ENCODE measurements at places on chromosomes 1 and 21. TPM values are rescaled to one million over a fixed set of nuclear protein-coding genes. Genes with fewer than 3 reads are reported as not detected.

DNA sequence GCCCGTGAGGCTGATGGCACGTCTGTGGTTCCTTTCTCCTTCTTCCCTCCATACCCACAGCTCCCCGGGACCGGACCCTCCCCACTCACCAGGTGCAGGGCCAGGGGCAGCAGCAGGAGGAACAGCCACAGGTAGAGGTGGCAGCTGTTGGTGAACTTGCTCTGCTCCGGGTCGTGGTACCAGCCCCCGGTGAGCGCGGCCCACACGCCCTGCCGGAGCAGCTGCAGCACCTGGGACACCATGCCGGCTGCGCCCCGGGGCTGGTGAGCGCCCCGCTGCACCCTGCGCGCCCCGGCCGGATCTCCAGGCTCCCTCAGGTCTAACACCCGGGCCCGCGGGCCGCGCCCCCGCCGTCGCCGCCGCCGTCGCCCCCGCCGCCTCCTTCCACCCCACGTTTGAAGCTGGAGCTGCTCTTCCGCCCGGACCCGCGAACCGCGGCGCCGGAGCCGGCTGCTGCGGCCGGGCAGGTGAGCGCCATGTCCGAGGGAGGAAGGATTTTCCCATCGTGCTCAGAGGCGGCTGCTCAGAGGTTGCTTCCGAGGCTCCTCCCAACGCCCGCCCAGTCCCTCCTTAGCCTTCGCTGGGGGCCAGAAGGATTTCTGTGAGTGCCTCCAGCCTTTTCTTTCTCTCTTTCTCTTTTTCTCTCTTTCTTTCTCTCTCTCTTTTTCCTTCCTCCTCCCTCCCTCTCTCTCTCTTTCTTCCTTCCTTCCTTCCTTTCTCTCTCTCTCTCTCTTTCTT lies at the start of gene PCNX2:
TSS of gene PCNX2 (minus strand) at position 489 of the 738 bp plus-strand sequence. CDS start at position 242, 247 bp downstream.
- DNase-seq, result peak; percentile 31

GRCh38 chr1:106755682-106756406 lies 300.6 kb upstream of the PRMT6 start:
- DNase-seq, result no peak

- no peak for DNase-seq
Observed at GRCh38 chr1:25893116-25893515, 13.1 kb downstream of the STMN1 start.

DNA sequence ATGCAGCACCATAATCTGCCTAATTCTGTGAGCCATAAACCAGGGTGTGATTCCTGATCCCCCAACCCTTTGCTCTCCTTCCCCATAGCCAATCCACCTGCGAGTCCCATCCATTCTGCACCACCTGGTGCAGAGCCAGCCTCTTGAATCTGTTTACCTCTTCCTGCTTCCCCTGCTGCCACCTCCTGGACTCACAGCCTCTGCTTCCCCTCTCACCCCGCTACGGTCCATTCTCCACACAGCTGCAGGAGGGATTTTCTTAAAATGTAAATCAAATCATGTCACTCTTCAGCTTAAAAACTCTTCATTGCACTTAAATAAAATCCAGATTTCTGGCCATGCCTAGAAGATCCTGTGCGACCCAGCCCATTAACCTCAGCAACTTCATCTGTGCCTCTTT lies 186.7 kb downstream of the FOXD2 start:
- no peak for DNase-seq

- no peak for DNase-seq
Observed at GRCh38 chr1:21822349-21822748, 10.3 kb downstream of the LDLRAD2 start.

GRCh38 chr21:32114419-32115035 lies 164.3 kb downstream of the MIS18A start:
- DNase-seq, result no peak

DNA sequence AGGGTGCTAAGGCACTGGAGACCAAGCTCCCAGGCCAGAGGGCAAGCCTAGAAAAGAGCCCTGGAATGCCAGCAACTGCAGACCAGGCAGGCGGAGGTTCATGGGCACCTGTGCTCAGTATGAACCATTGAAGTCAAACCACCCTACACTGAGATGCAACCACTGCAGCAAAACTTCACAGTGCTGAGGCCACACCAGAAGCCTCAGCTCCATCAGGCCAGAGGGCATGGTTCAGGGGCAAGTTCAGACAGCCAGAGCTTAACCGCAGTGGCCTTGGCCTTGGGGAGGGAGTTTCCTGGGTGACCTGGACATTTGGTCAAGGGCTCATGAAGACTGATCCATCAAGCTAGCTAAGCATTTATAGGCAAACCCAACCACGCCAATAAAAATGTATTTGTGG lies 7.1 kb downstream of the RCC2 start:
- no peak for DNase-seq

GRCh38 chr1:23368562-23369334 lies 888 bp downstream of the ZNF436 start:
- peak; percentile 83 for DNase-seq

GRCh38 chr1:200354243-200354642 lies 55.6 kb downstream of the ZNF281 start:
- no peak for DNase-seq

- DNase-seq, result no peak
Observed at GRCh38 chr1:244328476-244328875, 123.2 kb downstream of the ADSS2 start.

GRCh38 chr21:39379986-39380891 lies 31.4 kb upstream of the HMGN1 start:
- DNase-seq, result peak; percentile 89

DNA sequence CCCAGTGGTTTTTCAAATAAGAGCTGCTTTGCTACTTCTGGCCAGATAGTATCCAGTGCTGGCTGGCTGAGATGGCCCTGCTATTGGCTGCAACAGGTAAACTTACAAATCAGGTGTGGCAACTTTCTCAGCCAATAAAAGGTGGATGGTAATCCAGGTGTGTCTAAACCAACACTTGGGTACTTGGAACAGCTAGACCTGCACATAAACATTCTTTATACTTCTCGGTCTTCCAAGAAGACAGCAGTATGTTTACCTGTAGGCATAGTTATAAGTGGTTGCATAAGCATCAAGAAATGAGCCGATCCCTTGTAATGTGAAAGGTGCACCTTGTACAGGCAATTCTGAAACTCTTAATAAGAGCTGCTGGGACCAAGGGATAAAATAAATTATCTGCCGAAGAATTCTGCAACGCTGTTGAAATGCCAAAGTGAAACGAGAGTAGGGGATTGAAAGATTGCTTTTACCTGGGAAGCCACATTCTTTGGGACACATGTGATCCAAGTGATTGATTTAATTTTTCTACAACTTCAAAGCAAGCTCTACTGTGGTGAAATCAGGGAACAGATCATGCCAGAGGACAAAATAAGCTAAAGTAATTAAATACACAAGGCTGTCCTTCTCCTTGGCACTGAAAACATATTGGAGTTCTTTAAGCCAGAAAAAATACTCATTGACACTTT lies at the start of gene CLDN8:
TSS of gene CLDN8 (minus strand) at position 57 of the 683 bp plus-strand sequence. CDS start 172 bp downstream, outside the sequence.
- DNase-seq, result no peak

GRCh38 chr21:29175408-29176134 lies 45.1 kb downstream of the MAP3K7CL start:
- no peak for DNase-seq

GRCh38 chr1:42480921-42481320 lies 17.8 kb downstream of the CCDC30 start:
- no peak for DNase-seq

Gene SELP
- polyA plus RNA-seq, result 1.4 TPM

Gene S100A7
- not detected for polyA plus RNA-seq

Gene LRRC8D
- 32.0 TPM for polyA plus RNA-seq

Gene WDR64
- polyA plus RNA-seq, result not detected

Gene TMPRSS3
- polyA plus RNA-seq, result 0.30 TPM

Gene DYNLT5
- not detected for polyA plus RNA-seq

Gene S100A4
- 2,303 TPM for polyA plus RNA-seq
